ENCODE measurements at places on chromosomes 3 and 15.

GRCh38 chr3:30162579-30162978 is 443.8 kb upstream of the TGFBR2 start:
- DNase-seq = no peak

GRCh38 chr3:33578325-33579177 is 138.3 kb upstream of the UBP1 start:
- no peak for DNase-seq

DNA sequence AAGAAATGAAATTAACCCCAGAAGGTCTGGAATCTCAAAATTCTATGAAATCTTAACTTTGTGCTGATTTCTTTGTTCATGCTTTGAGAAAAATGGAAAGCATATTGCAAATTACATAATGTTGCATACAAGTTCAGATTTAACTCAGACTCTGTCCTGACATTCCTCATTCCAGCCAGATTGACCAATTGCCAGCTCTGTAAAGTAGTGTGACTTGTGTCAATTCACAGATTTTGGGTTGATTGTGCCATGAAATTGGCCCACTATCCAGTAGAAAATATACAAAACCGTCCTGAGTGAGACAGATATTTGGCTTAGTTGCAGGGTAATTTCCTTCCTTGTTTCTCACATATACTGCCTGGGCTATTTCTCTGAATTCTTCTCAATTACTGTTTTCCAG is 1312.6 kb downstream of the ROBO1 start:
- DNase-seq = no peak

GRCh38 chr3:101829874-101830273 is 19.4 kb upstream of the NFKBIZ start:
- DNase-seq = no peak

- no peak for DNase-seq
These were observed 126.5 kb downstream of the STT3B start for GRCh38 chr3:31659246-31659645.

GRCh38 chr3:19769694-19770093 is 164.3 kb downstream of the EFHB start:
- no peak for DNase-seq

- no peak for DNase-seq
These were observed 13.9 kb upstream of the ZBBX start for GRCh38 chr3:167394003-167394402.

DNA sequence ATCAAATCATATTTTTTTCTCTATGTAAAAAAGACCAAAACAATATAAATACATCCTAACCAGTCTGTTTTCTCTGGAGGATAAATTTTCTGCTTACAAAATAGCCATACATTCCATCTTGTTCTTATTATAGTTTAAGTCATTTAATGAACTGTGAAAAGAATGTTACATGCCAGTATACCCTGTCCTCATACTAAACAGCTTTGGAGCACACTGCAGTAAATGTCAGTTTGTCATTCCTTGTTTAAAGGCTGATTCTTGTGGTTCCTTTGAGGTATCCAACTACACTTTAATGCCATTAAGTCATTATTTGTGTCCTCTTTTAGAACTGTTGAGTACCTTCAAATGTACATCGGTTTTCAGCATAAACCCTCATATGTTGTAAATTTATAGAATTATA is 52.7 kb upstream of the DCBLD2 start:
- DNase-seq = no peak

GRCh38 chr15:68278595-68279405 is 1.3 kb downstream of the FEM1B start:
- DNase-seq = no peak

DNA sequence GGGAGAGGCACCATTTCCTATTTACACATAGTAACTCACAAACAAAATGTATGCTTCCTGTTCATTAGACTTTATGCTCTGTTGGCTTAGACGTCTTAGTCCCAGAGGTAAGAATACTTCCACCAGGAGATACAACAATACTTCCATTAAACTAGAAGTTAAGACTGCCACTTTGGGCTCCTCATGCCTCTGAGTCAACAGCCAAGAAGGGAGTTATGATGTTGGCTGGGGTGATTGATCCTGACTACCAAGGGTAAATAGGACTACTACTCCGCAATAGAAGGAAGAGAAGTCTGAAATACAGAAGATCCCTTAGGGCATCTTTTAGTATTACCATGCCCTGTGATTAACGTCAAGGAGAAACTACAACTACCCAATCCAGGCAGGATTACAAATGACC is 43.5 kb upstream of the ABI3BP start:
- DNase-seq = no peak

DNA sequence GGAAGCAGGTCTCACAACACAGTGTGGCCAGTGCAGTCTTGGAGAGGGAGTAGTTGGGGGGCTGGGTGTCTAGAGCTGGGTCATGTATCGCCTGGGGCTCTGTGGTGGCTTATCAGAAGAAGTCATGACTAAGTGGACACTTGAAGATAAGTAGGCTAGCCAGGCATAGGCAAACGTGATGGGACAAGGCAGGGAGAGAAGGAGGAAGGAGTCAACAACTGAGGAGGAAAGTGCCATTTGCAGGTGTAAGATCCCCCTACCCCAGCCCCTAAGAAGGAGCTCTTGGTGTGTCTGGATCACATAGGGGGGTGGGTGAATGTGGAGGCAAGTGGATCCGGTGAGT is 352.3 kb downstream of the LRTM1 start:
- no peak for DNase-seq

DNA sequence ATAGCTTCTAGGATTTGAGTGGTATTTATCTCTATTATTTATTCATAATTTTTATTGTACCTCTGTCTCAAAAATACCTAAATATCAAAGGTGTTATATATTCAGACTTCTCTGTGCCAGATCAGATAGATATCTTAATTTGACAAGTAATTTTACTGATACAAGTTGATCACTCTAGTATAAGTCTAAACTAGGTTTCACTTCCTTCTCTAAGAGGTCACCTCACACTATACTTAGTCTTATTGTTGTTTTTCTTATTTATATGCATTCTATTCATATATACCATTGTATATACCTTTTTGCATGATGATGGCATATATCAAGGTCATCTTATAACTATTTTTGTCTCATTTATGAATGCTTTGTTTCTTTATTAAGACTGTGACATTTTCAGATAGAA is 26.4 kb upstream of the HGD start:
- no peak for DNase-seq

- no peak for DNase-seq
These were observed 15.5 kb downstream of the ETV5 start for GRCh38 chr3:186093271-186093900.

DNA sequence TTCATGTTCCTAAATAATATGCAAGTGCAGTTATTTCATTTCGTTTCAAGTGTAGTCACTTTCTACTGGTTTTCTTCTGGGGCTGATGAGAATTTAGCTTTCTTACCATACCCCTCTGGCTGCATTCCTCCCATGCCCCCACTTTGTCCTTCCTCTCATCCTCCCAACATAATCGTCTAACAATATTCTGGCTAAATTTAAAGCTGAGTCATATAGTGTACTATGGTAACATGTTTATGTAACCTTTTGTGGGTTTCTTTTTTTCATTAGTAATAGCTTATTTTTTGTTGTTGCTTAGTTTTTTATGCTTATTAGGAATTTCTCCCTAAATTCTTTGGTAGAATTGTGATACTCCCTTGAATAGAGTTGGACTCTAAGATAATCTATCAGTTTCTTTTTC is 30.5 kb downstream of the DUT start:
- no peak for DNase-seq
